AG08395 (cell line): ENCODE measurements at places on chromosomes 3 and 15.

DNA sequence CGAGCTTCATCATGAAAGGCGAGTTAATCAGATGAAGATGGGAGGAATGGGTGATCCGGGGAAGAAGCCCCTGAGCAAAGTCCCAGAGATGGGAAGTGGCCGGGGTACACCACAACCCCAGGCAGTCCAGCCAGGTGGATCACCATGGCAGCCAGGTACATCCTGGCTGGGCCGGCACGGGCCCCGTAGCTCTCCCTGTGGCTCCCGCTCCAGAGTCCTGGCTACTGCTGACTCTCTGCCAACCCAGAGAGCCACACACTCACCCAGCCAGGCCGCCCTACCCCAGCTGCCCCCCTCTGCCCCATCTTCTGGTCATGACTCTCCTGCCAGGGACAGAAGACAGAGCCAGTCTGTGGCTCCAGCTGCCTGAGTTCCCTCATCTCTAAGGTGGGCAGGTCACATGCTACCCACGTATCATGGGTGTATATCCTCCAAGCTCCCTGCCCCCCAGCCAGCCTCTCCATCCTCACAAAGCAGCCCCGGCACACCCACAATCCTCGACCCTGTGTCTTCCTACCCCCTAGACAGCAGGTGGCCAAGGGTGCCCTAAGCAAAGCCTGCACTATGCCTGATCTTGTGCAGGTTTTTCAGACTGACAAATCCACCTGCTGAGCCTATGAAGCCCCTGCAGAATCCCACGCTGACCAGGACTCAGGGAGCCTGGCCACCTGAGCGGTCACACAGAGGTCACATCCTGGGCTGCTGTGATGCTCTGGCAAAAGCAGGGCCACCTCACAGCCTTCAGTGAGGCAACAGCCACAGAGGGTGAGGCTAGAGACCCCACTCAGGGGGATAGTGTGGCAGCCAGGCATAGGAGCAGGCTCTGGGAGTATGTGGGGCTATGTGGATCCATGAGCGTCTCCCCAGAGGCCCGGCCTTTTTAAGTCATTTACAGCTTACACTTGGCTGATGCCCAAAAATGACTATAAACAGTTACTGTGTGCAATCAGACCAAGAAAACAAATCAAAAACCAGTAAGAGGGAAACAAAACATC is 13.2 kb downstream of the XXYLT1 start:
- DNase-seq: no peak

GRCh38 chr3:192848371-192849233 is 69.1 kb downstream of the MB21D2 start:
- no peak for DNase-seq

DNA sequence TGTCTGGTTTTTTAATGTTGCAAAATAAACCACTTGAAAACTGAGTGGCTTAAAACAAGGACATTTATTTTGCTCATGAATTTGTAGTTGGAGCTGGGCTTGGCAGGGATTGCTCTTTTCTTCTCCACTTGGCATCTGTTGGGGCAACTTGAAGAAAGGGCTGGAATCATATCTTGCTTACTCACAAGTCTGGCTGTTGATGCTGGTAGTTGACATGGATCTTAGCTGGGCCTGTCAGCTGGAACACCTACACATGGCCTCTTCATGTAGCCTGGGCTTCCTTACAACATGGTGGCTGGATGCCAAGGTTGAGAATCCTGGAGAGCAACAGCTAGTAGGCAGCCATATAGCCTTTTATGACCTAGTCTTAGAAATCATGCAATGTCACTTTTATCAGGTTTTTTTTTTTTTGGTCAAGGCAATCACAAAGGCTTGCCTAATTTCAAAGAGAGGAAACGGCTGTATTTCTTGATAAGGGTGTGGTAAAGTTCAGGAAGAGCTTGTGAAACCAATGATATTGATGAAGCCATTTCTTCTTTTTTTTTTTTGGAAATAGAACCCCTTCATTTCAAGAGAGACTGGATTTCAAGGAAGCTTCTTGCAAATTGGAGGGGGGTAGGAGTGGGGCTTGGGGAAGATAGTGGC is 262.1 kb downstream of the IL20RB start:
- DNase-seq: no peak

GRCh38 chr3:48950051-48950450 is 31.4 kb downstream of the ARIH2 start:
- no peak for DNase-seq

DNA sequence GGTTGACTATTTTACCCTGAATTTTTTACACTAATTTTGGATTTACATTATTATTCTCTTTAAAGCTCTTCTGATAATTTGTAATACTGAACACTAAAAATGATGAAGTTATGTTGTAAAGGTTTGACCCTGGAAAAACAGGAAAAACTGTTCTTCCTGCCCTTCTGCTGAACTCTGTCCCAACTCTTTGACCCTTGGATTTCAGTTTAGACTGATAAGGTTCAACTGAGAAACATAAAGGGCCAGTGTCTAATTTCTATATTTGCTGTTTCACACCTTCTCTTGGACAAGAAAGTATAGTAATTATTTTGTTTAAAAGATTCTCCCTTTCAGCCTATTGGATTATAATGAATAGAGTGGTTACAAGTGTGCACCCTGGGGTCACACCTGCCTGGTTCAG is 12.8 kb upstream of the TMOD3 start:
- no peak for DNase-seq

DNA sequence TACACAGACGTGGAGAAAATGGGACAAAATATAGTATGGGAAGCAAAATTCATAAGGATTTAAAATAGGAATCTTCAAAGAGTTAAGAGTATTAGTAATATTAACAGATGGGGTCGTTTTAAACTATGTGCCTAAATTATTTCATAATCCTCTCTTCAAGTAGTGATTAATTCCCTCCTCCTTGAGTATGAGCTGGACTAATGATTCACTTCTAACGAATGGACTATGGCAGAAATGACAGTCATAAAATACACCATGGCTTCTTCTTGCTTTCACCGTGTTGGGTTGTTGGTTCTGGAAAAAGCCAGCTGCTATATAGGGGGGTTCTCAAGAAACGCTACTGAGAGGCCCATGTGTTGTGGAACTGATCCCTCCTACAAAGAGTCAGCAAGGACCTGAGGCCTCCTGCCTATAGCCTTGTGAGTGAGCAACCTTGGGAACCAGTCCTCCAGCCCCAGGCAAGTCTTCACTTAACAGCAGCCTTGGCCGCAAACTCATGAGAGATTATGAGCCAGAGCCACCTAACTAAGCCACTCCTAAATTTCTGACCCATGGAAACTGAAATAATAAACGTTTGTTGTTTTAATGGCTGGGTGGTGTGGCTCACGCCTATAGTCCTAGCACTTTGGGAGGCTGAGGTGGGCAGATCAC is 64.8 kb upstream of the ABHD2 start:
- peak; percentile 32 for DNase-seq

DNA sequence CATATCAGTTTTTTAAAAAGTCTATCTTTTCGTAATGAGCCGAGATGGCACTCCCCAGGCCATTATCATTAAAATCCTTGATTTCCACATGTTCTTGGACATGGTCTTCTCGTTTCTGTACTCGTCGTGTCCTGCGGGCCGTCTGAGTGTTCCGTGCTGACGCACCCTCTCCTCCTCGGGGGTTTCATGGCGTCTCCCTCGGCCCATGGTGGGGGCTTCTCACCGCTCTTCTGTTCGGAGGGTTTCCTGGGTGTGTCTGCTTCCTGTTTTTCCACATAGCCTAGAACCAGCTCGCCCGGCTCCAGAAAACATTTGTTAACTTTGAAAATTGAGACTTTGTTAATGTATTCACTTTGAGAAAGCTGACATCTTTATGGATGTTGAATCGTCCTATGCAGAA is 92.7 kb downstream of the VGLL4 start:
- no peak for DNase-seq

GRCh38 chr3:169509780-169510692 is 153.5 kb downstream of the MECOM start:
- no peak for DNase-seq

GRCh38 chr15:77516076-77516475 is 95.4 kb downstream of the HMG20A start:
- DNase-seq: no peak

DNA sequence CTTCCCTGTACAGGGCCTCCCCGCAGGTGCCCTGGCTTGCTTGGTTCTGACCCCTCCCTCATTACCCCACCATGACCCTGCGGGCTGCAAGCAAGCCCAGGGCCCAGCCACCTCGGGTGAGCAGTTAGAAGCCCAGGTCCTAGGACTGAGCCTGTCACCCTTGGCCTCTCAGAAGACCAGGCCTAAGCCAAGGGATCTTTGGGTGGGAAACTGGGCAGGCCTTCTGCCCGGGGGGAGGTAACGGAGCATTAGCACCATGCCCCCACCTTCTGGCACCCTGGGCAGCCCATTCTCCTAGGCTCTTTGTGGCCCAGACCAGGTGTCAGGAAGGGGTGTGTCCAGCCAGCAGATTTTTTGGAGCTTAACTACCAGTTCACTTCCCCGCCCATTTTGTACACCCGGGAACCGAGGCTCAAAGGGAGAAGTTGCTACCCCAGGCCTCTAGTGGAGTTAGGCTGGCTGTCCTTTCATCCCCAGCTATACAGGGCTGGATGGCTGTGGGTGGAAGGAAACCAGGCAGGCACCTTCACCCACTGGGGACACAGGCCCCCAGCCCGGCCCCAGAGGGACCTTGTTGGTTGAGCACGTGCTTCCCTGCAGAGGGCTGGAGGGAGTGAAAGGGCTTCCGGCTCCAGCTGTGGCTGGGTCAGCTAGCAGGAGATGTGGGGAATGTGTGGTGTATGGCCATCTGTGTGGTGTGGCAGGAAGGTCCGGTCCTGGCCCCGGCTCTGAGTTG is 1.4 kb downstream of the CSK start:
- peak; percentile 39 for DNase-seq

- DNase-seq: no peak
Observed at GRCh38 chr15:36160351-36160750, 419.1 kb upstream of the CDIN1 start.

GRCh38 chr3:134374791-134375581 is 739 bp upstream of the AMOTL2 start:
- DNase-seq: peak; percentile 64

DNA sequence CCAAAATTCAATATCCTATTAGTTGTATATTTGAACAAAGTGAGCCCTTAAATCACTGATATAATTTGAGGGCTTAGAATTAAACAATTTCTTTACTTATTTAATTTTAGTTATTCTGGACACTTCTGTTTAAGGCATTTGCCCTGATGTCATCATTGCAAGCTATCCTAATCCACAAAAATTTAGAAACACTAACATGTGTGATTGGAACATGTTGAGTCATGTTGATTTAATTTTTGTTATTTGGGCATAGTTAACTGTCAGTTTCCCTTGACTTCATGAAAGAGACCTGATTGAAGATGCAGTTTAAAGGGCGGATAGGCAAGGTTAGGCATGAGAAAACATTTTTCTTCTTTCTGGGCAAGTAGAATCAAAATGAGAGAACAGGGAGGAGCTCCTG is 682.6 kb downstream of the ROBO1 start:
- DNase-seq: peak; percentile 2

GRCh38 chr15:80474224-80475215 is 70.3 kb downstream of the ARNT2 start:
- DNase-seq: no peak

GRCh38 chr3:4551051-4551711 is 58.0 kb downstream of the ITPR1 start:
- no peak for DNase-seq

- peak; percentile 19 for DNase-seq
Observed at GRCh38 chr3:64368257-64369020, 143.2 kb upstream of the PRICKLE2 start.

DNA sequence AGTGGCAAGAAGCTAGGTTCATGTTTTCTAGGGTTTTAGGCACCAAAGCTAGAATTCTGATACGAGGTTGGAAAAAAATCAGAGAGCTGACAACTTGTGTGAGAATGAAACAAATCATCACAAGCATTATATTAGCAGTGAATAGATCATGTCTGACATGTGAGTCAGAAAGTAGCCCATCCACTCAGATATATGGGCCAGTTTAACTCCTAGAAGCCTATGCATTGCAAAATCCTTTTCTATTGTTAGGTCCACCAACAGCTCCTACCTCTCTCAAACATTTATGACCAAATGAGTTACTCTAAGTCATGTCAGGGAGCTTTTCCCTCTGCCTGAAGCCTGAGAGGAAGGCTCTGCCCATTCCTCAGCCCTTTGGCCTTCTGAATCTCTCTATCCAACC is 44.0 kb downstream of the KBTBD12 start:
- no peak for DNase-seq

- DNase-seq: no peak
Observed at GRCh38 chr15:74545086-74545485, 4.1 kb downstream of the ARID3B start.

- DNase-seq: no peak
Observed at GRCh38 chr3:10508619-10509260, 3.4 kb upstream of the ATP2B2 start.

GRCh38 chr3:59268170-59268569 is 218.3 kb upstream of the CFAP20DC start:
- DNase-seq: peak; percentile 38

DNA sequence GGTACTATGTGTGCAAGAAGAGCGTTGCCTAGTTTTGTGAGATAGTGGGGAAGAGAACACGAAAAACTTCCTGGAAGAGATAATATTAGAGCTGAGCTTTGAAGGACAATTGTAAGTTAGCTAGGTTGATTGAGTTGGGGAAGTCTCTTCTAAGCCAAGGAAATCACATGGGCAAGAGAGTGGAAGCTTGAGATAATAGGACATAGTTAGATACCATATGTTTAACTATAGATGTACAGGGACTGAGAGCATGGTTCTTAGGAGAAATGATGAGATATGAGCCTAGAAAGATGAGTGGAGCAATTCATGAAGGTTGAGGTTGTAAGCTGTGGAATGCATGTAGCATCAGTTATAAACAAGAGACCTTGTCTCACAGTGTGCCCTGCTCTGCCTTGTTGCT is 30.1 kb upstream of the AQP9 start:
- DNase-seq: no peak

DNA sequence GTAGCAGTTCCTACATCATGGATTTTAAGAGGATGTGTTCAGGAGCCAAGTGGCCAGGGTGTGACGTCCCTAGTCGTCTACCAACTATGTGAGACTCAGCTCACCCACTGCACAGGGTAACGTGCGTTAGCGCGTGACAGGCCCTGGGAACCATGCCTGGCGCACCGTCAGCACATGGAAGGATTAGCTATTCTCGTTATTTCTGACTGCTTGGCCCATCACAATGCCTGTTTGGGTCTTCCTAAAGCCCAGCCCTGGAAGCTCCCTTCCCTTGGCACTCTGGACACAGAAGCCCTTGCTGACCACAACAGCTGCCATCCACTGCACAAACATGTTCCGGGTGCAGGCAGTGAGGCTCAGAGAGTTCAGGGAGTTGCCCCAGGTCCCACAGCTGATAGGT is 91.0 kb upstream of the RPL32 start:
- no peak for DNase-seq
